ENCODE measurements at places on chromosomes 6 and 20.

DNA sequence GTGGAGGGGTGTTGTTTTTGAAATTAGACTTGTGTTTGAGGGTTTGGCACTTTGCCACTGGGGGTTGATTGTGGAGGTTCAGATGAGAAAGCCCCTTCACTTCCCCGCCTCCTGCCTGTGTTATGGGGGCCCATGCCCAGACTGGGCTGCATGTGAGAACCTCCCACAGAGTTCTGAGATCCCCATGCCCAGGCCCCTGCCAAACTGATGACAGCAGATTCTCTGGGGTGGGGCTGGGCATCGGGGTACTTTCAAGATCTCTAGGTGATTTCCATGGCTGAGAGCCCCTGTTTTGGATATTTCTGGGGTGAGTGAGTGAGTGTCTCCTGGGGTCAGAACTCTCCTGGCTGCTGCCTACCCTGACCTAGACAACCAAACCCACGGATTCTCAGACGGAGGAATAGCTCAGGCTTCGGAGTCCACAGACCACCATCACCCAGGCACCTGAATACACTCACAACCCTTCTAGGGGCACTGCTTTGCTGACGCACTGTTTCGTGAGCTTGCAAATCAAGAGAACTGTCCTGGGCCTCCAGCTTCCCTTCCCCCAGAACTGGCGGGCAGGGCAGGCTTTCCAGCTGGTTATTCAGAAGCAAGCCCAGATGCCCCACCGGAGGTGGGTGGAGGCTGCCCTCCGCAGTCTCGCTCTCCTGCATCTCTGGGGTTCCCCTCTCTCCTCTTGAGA lies 6.3 kb downstream of the BCAS1 start:
- DNase-seq, result no peak

GRCh38 chr20:45518282-45518681 lies 2.9 kb upstream of the SPINT3 start:
- DNase-seq, result no peak

- no peak for DNase-seq
Observed at GRCh38 chr6:227074-227782, 65.1 kb upstream of the DUSP22 start.

GRCh38 chr20:31923388-31924331 lies 28.2 kb downstream of the PDRG1 start:
- DNase-seq, result no peak

DNA sequence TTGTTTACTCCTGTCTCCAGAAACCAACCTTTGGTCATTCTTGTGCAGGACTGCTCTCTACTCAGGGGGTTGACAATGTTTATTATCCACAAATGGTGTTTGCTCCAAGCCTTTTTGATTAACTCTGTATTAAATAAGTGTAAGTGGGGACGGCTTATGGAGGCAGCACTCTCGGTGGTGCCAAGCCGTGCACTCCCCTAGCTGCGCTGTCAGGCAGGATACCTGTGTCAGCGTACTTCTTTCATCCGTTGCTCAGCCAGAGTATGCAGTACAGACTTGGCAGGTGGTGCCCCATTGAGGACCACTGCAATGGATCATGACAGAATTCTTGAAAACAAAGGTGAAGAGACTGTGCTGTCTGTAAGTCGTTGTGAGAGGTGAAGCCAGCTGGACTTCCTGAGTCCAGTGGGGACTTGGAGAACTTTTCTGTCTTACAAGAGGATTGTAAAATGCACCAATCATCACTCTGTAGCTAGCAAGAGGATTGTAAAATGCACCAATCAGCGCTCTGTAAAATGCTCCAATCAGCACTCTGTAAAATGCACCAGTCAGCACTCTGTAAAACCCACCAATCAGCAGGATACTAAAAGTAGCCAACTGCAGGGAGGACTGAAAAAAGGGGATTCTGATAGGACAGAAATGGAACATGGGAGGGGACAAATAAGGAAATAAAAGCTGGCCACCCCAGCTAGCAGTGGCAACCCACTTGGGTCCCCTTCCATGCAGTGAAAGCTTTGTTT lies 480.0 kb downstream of the MEI4 start:
- no peak for DNase-seq

- no peak for DNase-seq
Observed at GRCh38 chr6:56335726-56336125, 88.3 kb upstream of the COL21A1 start.

DNA sequence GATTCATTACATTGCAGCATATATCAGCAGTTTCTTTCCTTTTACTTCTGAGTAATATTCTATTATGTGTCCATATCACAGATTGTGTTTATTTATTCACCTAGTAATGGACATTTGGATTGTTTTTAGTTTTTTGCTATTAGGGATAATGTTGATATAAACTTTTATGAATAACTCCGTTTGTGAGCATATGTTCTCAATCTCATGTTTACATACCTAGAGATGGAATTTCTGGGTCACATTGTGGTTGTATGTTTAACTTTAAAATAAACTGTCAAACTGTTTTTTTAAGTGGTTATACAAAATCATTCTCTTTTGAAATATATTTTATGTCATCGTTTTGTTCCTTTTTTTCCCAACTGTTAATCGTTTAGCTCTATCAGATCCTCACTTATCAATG lies 311.6 kb downstream of the MMUT start:
- DNase-seq, result no peak

DNA sequence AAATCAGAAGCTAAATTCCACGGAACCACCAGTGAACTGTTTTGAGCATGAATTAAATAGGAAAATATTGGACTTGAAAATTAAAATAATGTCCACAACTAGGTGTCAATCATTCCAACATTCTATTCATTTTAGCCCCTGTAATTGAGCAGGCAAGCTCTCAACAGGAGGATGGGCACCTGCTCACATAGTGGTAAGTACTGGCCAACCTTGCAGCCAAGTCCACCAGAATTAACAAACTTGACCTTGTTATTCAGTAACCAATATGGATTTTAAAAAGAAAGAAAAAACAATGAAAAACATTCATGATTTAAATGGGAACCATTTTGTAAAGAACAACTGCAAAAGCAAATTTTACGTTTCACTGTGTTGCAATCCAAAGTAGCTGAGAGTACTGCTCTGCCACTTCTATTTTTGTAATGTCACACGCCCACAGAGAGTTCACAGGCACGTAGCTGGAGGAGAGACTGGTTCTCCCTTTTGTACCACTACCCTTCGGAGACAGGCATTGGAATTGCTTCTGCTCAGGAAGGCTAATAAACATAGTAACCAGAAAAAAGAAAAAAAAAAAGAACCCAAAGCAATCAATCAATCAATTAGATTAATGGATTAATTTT lies 75.2 kb upstream of the F13A1 start:
- DNase-seq, result no peak

DNA sequence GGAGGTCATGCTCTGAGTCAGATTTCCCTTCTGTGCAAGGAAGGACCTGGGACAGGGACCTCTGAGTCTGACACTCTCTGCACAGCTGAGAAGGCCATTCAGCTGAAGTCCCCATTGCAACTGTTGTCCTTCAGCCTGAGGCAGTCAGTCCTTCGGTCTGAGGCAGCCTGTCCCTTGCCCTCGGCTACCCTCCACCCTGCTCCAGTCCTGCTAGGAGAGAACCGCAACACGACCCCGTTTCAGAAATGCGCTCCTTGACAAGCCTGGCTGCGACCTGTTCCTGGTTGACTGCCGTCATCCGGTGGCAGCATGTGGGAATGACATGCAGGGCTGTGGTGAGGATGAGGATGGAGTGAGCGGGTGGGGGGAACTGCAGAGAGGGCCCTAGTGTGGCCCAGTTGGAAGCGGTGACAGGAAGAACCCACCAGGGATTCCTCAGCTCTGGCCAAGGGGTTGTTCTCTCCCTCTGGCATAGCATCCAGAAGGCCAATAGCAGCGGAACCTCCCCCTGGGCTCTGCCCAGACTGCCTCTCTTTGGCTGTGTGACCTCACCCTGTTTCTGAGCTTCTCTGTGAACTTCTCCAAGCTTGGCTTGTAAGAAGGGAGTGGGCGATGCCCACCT lies 40.3 kb upstream of the ANGPT4 start:
- DNase-seq, result no peak

- DNase-seq, result no peak
Observed at GRCh38 chr6:106290032-106290431, 35.5 kb downstream of the ATG5 start.

GRCh38 chr6:43113431-43114260 lies 37.5 kb downstream of the PTK7 start:
- peak; percentile 72 for DNase-seq

DNA sequence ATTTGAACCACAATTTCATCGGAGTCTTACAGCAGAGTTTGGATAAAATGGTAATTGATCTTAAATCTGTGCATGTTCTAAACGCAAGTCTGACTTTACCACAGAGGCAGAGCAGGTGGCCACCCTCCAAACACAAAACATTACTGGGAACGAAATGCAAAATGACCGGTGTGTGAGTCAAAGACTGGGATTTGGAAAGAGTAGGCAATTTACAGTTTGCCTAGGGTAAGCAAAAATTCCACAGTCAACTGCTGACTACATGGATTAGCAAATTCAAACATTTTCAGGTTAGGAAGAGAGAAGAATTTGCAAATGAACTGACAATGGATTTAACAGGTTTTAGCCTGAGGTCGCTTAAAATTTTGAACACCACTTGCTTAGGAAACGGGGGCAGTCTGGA lies 444.4 kb downstream of the HDGFL1 start:
- DNase-seq, result no peak

DNA sequence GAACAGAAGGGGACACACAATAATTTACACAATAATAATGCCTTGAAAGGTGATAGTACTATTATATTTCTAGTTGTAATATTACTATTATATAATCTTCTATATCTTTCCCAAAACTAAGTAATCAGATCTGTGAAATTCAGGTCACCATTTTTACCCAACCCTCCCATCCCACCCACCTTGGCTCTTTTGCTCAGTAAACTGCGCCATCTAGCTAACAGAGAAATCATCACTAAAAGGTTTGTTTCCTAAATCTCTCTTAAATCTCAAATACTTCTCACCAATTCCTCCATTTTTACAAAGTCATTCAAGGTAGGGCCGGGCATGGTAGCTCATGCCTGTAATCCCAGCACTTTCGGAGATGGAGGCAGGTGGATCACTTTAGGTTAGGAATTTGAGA lies 83.4 kb downstream of the CDK19 start:
- DNase-seq, result no peak

GRCh38 chr20:8148501-8148900 lies 16.4 kb downstream of the PLCB1 start:
- DNase-seq, result no peak

GRCh38 chr20:63830841-63831588 lies at the start of gene ZBTB46:
TSS of gene ZBTB46 (minus strand) at chr20:63831264. CDS start at chr20:63790757, 40,507 bp downstream.
- DNase-seq, result no peak

- DNase-seq, result no peak
Observed at GRCh38 chr20:33372993-33373441, 28.3 kb downstream of the CDK5RAP1 start.

Measured in NCI-H2081 treated with DMSO at 0.1 percent for 48 hours (cell line).